CMK (cell line): ENCODE measurements at places on chromosomes 4 and X.

DNA sequence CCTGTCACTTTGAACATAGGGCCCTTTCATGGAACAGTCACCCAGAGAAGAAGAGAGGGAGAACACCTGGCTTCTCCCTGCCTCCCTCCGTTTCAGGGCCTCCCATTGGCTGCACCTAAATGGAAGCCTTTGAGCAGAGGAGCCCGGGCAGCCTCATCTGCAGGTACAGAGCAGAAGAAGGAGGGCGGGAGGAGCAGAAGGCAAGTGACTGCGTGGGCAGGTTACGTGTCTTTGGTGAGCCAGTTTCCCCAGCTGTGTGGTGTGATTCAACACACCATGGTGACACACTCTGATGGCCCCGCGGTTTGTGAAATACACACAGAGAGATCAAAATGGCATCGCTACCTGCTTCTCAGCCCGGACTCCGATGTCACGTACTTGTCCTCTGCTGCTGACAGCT lies 431 bp downstream of the C4orf50 start:
- DNase-seq: no peak

GRCh38 chr4:138596896-138597295 lies 354.7 kb upstream of the SLC7A11 start:
- DNase-seq: no peak

- DNase-seq: no peak
These were observed 28.1 kb downstream of the CASP6 start for GRCh38 chr4:109675181-109675580.

DNA sequence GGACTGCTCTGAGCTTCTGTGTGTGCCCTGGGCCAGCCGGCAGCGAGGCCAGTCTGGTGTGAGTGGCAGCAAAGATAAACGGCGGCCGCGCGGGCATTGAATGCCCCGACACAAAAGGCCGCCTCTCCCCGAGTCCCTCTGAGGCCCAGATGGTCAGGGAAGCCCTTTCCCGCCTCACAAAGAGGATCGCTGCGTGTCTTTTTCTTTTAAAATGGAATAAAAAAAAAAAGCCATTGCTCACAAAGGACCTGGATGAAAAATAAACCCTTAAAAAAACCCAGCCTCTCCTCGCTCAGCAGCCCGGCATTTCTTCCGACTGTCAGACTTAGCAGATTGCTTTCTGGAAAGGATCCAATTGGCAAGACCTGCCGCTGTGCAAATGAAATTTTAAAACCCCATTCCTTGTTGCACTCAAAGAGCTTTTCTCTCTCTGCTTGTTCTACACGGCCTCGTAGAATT lies 578.7 kb downstream of the BCOR start:
- DNase-seq: no peak

- DNase-seq: no peak
These were observed 99.0 kb upstream of the GPR34 start for GRCh38 chrX:41589634-41590270.

DNA sequence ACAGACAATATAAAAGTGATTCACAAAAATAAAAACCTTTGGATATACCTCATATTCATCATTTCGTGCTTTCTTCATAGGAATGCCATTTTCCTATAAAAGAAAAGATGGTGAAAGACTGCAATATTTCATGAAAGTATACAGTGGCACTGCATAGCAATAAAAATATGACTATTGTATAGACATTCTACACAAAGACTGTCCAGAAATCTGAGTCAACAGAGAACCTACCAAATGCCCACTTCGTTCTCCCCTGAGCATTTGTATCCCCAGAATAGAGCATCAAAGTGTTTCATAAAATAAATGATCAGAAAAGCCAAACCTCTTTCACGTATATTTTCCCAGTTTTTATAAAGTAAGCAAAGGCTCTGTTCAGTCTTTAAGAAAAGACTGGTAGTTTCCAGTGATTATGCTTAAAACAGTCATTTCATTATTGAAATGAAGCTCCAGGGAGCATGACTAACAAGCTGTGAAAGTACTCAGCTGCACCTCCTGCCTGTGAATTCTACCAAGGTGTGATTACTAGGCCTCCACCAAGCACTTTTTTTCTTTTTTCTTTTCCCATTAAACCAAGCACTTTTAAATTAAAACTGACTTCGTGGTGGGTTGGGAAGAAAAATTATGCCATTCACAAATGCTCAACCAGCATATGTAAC lies 20.2 kb downstream of the PPA2 start:
- no peak for DNase-seq

DNA sequence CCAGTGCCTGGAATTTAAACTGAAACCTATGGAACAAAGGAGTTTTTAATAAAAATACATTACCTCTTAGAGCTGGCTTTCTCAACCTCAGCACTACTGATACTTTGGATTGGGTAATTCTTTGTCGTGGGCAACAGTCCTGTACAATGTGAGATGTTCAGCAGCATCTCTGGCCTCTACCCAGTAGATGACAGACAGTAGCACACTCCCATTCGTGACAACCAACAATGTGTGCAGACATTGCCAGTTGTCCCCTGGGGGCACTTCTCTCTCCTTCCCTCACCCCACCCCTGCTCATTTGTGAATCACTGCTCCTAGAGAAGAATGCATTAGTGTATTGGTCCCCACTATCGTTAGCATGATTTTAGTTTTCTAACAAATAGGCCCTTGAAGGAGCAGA lies 16.2 kb downstream of the GPAT3 start:
- DNase-seq: no peak

DNA sequence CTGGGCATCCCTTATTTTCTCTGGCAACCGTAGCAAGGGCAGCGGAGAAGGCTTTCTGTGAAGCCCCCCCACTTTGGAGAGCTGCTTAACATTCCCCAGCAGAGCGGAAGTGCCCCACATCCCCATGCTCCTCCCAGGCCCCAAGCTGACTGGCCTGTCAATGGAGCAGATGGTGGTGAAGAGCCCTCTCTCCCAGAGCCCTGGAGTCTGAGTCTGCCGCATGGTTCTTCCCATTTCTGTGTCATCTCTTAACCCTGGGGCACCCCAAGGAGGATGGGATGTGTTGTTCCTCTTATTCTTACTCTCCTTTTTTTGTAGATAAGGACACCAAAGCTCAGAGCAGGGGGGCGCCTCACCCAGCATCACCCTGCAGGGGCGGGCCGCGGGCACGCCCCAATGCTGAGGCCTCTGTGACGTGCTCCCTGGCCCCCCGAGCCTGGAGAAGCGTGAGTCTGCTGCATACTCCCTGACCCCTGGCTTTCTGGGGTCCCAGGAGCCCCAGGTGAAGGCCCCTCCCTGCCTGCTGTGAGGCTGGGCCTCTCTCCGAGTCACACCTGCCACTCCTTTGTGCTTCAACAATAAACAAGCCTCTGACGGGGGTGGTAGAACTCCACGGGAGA lies 35.9 kb downstream of the ADRA2C start:
- no peak for DNase-seq

DNA sequence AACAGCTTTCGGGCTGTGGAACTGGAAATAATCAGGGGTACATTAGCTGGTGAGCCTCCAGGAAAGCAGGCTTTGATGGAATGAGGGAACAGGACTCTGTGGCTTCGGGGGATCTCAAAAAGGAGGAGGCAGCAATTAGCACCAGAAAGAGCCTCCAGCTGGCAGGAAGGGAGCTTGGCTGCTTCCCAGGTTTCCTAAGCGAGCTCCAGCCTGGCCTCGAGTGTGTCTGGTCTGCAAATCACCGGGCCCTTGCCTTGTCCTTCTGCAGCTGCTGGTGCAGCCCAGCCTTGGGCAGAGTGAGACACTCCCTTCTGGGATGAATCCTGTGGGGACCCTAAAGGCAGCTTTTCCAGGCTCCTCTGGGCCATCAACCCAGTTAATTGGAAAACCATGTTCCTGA lies 10.7 kb upstream of the PDHA1 start:
- DNase-seq: no peak

- no peak for DNase-seq
These were observed 2.3 kb downstream of the MANBA start for GRCh38 chr4:102758241-102759160.

DNA sequence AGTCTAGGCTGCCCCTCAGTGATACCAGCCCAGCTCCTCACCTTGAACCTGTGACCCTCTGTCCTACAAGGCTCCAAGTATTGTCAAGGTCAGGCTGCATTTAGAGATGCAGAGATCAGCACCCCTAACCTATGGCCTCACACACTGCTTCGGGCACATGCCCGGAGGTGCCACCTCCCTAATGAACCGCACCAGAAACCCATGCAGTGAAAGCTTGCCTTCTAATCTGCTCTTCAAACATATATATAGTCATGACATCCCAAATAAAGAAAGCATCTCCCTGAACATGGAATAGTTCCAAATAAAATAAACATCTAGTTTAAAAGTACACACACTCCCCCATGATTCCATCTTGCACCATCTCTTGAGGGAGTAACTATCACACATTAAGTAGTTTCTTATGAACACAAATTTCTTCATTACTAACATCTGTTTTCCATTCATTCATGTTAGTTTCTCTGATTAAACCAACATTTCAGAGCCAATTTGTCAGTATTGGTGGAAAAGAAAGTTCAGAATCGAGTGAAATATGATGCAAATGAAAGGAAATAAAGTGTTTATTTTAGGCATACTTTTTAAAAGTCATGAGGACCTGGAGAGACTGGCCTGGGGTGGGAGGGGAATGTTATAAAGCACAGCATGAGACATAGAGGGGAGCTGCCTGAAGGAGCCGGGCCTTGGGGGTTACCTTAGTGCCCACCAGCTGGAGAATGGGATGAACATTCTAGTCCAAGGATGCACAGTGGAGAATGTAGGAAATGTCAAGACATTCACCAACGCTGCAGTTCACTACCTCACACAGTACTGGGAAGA lies 19.2 kb downstream of the CC2D2A start:
- DNase-seq: no peak

GRCh38 chr4:123248085-123248659 lies 148.4 kb upstream of the SPRY1 start:
- DNase-seq: no peak

DNA sequence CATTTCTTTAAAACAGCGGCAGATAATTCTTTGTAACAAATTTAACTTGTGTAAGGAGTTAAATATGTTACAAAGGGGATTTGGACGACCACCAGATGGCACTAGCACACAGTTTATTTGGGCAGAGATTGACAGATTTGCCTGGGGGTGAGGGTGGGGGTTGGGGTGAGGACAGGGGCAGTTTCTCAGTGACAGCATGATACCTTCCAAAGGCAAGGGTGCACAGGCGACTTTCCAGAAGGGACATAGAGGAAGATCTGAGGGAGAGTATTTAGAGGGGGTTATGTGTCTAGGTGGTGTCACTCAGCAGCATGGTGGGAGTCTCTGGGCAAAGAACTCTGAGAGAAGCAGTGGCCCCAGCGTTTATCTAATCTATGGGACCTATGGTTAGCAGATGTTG lies 9.6 kb upstream of the TMA16 start:
- no peak for DNase-seq

DNA sequence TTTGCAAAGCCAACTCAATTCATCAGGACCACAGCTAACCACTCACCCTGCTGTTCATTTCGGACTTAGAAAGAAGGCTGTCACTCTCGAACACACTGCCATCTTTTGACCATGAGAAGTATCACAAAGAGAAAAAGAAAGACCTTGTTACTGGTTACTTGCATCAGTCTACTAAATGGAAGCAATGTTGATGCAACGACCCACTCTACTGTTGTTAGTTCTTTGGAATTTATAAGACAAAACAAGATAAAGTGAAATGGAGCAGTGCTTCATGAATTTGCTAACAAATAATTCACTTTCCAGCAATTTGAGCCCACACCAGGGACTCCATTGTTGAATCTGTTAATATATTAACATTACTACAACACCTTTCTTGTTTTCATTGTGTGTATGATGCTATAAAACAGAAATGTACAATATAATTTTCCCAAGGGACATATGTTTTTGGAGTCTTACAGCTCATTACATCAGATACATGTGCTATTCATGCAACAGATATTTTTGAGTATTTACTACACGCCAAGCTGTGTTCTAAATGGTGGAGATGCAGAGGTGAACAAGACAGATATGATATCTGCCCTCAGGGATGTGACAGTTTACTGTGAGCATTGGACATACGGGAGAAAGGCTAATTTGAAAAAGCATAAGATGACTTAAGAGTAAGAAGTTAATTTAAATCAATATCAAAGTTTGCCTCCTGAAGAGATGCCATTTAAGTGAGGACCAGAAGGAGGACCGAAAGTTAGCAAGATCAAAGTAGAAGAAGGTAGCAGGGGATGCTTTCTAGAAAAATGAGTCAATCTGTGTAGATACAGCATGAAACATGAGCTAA lies 87.2 kb downstream of the AREG start:
- DNase-seq: no peak

DNA sequence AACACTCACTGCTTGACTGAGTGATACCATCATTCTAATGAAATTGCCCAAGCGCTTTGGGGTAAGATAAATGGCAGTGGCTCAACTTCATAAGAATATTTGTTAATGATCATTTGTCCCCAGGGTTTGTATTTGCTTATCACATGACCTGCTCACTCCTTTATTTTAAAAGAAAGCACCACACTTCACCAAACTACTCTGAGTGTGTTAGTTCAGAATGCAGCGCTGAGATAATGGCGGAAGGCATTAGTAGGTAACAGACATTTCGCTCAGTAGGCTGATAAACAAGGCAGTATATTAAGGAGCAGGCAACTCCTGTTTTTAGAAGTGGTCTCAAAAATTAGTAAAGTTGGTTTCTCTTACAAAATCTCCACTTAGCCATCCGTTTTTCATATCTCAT lies 1.6 kb downstream of the SNX25 start:
- no peak for DNase-seq

GRCh38 chr4:83753260-83753659 lies 217.4 kb downstream of the GPAT3 start:
- no peak for DNase-seq

DNA sequence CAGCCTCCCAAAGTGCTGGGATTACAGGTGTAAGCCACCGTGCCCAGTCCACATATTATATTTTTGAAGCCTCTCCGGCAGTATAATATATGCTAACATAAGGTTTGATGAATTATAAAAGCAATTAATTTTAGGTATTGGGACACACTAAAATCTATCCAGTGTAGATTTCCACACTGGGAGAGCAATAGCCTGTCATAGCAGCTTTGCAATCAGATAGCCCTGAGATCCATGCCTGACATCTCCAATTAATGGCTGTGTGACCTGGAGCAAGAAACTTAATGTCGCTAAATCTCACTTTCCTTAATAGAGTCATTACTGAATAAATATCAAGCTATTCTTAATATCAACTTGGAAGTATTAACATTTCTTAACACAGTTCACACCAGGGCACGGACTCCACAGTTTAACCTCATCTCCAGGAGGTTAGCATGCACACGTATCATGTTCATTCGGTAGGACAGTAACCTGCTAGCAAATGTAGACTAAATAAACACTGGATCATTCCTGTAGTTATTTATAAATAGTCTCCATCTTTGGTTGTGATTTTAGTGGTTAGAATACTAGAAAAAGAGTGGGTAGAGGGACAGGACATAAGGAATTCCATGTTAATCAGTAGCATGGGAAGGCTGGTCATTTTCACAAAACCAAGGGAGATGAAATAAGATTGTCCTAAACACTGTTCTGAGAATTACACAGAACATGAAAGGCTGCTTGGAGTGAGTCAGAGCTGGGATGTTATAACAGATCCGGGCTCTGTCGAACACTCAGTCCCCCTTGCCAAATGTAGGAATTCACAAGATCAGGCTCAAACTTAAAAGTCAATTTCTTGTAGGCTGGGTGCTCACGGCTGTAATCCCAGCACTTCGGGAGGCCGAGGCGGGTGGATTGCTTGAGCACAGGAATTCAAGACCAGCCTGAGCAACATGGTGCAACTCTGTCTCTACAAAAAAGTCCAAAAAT lies 254.7 kb downstream of the PALLD start:
- DNase-seq: no peak

GRCh38 chr4:124433500-124433899 lies 279.0 kb downstream of the ANKRD50 start:
- no peak for DNase-seq
